GM12878 (cell line): ENCODE measurements at places on chromosomes 6 and 20. TPM values are rescaled to one million over a fixed set of nuclear protein-coding genes. Genes with fewer than 3 reads are reported as not detected.

The B3GAT2 gene
- total RNA-seq = 0.03 TPM in 1 of 2 replicates, not detected in the other

GRCh38 chr6:156954191-156954590, 177.0 kb downstream of the ARID1B start:
- H3K27ac ChIP-seq = no peak overlapping the region
- no peak overlapping the region for H3K4me3 ChIP-seq
- no peaks in the 10 kb centered on the region for H3K27me3 ChIP-seq
- DNase-seq = no peak
- H3K36me3 ChIP-seq = peaks cover 11% of the 10 kb centered on the region

The SEL1L2 gene
- total RNA-seq = not detected in 2 replicates

The SPEF1 gene
- total RNA-seq = not detected in 2 replicates

DNA sequence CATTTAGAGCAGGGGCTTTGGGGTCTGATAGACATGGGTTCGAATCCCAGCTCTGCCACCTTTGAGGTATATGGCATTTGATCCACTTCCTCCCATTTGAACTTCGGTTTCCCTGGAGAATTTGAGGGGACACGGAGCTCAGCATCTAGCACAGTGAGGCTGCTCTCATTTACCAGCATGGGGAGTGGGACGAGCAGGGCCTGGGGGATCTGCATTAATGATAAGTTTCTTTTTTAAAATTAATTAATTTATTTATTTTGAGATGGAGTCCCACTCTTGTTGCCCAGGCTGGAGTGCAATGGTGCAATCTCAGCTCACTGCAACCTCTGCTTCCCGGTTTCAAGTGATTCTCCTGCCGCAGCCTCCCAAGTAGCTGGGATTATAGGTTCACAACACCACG, 52.6 kb downstream of the VSTM2L start:
- DNase-seq = no peak
- H3K36me3 ChIP-seq = no peaks in the 10 kb centered on the region
- H3K4me3 ChIP-seq = no peak overlapping the region
- no peaks in the 10 kb centered on the region; the same call in 1 of the 2 replicates for H3K27me3 ChIP-seq
- no peaks in the 10 kb centered on the region for H3K4me1 ChIP-seq

The ADGRF5 gene
- total RNA-seq = 0.13 TPM in 2 replicates

The GHRH gene
- not detected in 2 replicates for total RNA-seq

DNA sequence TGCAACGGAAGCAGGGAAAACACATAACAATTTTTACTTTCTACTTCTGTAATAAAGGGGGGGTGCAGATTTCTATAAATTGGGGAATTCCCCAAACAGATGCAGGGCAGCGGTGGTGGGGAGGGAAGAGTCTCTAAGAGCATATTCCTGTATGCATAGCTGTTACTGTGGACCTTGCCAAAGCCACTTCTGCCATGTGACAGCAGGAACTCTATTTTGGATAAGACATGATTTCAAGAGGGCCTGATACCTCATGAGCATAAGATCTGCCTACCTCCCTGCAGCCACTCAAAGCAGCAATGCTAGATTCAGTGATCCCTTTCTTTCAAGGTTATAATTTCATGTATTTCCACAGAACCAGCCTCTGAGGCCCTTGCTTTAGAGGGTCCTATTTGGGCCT, 86.2 kb upstream of the CNKSR3 start:
- H3K36me3 ChIP-seq = no peaks in the 10 kb centered on the region
- no peak overlapping the region for H3K27ac ChIP-seq
- peaks cover 2% of the 10 kb centered on the region; the same call in 1 of the 2 replicates for H3K4me1 ChIP-seq
- no peak overlapping the region for H3K4me3 ChIP-seq
- no peak for DNase-seq
- H3K27me3 ChIP-seq = no peaks in the 10 kb centered on the region

GRCh38 chr20:57034001-57034400, 232.4 kb downstream of the BMP7 start:
- no peak overlapping the region for H3K27ac ChIP-seq
- no peaks in the 10 kb centered on the region for H3K27me3 ChIP-seq
- no peaks in the 10 kb centered on the region for H3K4me1 ChIP-seq
- no peak for DNase-seq

- no peaks in the 10 kb centered on the region for H3K36me3 ChIP-seq
- peak overlapping the region; percentile 27 for H3K27ac ChIP-seq
- peaks cover 47% of the 10 kb centered on the region for H3K4me1 ChIP-seq
- H3K4me3 ChIP-seq = no peak overlapping the region
- no peaks in the 10 kb centered on the region for H3K27me3 ChIP-seq
Measured at GRCh38 chr6:105492706-105493673, 90.1 kb upstream of the PREP start.

The KCNQ5 gene
- total RNA-seq = 4.1 and 5.0 TPM in 2 replicates

The ACTL10 gene
- total RNA-seq = 3.6 and 3.7 TPM in 2 replicates

The TRIM10 gene
- not detected in 2 replicates for total RNA-seq

DNA sequence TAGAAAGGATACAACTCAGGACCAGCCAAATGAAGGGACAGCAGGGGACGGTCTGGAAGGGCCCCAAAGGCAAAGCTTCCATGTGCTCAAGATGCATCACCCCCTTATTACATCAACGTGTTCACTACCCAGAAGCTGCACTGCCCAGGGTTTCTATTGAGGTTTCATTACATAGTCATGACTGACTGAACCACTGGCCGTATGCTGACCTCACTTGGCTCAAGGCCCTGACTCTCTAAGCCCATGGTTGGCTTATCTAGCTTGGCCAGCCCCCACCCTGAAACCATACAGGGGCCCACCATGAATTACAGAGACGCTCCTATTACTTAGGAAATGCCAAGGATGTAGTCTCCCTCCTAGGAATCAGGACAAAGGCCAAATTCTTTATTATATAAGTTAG, 179.4 kb downstream of the FOXC1 start:
- DNase-seq = no peak
- no peaks in the 10 kb centered on the region for H3K27me3 ChIP-seq
- H3K4me3 ChIP-seq = no peak overlapping the region
- no peak overlapping the region for H3K27ac ChIP-seq

DNA sequence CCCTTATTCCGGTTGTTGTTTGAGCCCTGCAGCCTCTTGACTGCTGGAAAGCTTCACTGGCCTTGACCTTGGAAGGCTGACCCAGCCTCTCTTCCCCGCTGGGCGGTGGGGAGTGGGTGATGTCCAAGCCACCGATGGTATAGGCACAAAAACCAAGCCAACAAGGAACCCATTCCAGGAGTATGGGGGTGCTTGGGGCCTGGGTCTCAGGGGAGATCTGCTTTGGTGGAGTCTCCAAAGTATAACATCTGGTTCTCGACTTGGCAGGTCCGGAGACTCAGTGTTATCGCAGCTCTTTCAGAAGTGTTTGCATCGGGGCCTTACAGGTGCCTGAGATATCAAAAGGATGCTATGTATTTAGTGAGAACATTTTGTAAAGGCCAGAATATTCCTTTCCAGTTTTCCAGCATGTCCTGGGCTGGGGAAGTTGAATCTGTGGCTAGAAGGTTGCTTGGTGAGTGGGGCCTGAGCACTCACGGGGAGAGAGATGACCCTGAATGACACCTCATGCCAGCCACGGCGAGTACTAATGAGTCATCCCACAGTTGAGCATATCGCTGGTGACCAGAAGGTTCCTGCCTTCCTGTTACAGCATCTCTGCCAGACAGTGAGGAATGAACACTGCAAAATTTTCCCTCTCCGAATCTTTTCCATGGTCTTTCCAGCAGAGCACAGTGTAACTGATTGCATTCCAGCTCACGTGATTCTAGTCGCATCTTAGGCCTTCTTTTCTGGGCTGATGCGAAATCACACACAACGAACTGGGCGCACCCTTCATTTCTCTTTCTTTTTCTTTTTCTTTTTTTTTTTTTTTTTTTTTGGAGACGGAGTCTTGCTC, 133.9 kb downstream of the ZDHHC14 start:
- H3K4me3 ChIP-seq = no peak overlapping the region
- H3K36me3 ChIP-seq = no peaks in the 10 kb centered on the region
- H3K27me3 ChIP-seq = no peaks in the 10 kb centered on the region
- H3K4me1 ChIP-seq = no peaks in the 10 kb centered on the region
- DNase-seq = no peak

DNA sequence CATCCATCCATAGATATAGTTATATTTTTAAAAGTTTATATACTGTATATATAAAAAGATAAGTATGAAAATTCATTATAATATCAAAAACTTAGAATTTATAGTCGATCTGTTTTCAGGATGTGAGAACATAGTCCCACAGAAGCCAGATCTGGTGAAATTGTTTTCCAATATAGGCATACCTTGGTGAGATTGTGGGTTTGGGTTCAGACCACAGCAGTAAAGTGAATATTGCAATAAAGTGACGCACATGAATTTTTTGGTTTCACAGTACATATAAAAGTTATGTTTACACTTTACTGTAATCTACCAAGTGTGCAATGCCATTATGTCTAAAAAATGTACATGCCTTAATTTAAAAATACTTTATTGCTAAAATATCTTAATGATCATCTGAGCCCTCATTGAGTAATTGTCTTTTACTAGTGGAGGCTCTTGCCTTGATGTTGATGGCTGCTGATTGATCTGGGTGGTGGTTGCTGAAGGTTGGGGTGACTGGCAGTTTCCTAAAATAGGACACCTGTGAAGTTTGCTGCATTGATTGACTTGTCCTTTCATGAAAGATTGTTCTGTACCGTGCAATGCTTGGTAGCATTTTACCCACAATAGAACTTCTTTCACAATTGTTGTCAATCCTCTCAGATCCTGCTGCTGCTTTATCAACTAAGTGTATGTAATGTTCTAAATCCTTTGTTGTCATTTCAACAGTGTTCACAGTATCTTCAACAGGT, 29.8 kb downstream of the AIG1 start:
- no peaks in the 10 kb centered on the region for H3K27me3 ChIP-seq
- no peak for DNase-seq
- H3K36me3 ChIP-seq = no peaks in the 10 kb centered on the region

DNA sequence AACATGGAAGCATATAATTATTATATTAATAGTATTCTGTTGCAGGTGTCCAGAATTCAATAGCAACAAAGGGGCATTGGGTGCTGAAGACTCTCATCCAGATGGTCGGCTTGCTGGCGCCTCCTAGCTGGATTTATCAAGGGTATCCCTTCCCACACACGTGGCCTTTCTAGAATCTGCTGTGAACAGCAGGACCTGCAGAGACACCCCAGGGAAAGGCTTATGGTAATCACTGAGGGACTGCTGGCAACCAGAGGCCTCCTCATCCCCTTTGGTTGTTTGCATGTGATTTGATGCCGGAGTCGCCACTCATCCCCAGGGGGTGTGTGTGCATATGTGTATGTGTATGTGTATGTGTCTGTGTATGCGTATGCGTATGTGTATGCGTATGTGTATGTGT, 20.6 kb downstream of the ZFP64 start:
- H3K4me1 ChIP-seq = peaks cover 28% of the 10 kb centered on the region
- H3K36me3 ChIP-seq = peaks cover under 1% of the 10 kb centered on the region; the same call in 1 of the 2 replicates
- no peaks in the 10 kb centered on the region for H3K27me3 ChIP-seq
- H3K4me3 ChIP-seq = no peak overlapping the region
- H3K27ac ChIP-seq = no peak overlapping the region
- DNase-seq = no peak

DNA sequence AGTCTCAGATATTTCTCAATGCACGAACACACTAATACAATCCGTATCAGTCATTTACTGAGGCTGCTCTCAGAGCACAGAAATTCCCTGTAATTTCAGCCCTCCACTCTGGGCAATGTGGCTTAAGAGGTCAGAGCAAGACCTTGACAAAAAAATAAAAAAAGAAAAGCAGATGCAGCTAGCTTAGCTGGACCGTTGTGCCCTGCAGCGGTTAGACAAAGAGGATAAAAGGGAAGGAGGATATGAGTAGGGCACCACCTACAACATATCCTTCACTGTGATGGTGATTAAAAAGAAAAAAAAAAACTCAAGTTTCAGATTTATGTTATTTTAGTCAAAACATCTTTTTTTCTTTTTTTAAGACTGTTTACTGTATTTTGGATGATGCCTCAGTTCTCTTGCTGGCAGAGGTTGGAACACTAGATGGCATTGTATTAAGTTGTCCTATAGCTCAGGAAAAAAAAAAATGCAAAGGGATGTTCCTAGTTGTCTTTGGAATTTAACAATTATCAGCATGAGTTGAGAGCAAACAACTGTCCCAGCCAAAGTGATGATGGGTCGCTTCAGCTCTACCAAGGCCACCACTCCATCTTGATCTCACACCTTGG, 59.9 kb downstream of the ANKEF1 start:
- no peak overlapping the region for H3K4me3 ChIP-seq
- DNase-seq = no peak
- no peak overlapping the region for H3K27ac ChIP-seq
- H3K36me3 ChIP-seq = no peaks in the 10 kb centered on the region

- peak overlapping the region; percentile 66 for H3K27ac ChIP-seq
- DNase-seq = peak; percentile 69
- H3K4me3 ChIP-seq = peak overlapping the region; percentile 81
- H3K36me3 ChIP-seq = no peaks in the 10 kb centered on the region; the same call in none of the 2 replicates
- peaks cover 27% of the 10 kb centered on the region for H3K4me1 ChIP-seq
- H3K27me3 ChIP-seq = peaks cover 5% of the 10 kb centered on the region; the same call in 1 of the 2 replicates
Measured at GRCh38 chr20:10671221-10671918, 2.4 kb downstream of the JAG1 start.

DNA sequence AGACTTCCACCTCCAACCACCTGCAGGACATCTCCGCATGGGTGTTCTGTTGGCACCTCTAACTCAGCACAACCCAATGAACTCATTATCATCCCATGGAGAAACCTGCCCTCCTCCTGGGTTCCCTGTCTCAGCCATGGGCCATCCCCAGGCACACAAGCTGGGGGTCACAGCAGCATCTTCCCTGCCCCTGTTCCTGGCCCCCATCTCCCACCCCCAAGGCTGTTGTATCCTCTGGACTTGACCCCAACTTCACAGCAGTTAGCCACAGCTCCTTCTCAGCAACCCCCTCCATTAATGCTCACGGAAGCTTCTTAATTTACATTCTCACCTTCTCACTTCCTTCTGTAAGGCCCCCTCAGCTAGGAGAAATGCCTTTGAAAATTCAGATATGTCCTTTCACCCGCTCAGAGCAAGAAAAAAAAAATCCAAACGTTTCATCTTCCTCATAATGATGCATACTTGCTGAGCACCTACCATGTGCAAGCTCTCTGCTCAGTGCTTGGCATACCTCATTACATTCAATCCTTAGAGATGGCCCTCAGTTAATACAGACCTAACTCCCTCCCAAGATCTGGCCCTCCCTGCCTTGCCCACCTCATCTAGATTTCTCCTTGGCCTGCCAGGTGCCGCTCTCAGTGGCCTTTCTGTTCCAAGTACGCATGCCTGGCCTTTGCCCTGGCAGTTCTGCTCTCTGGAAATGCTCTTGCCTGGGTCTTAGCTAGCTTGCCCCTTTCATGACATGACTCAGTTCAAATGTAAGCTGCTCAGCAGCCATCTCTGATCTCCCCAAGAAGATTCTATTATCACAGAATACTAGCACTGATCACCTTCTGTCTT, 2.5 kb upstream of the NELFCD start:
- H3K36me3 ChIP-seq = no peaks in the 10 kb centered on the region
- H3K27ac ChIP-seq = peak overlapping the region; percentile 10
- no peak overlapping the region for H3K4me3 ChIP-seq
- H3K4me1 ChIP-seq = peaks cover 36% of the 10 kb centered on the region
- no peaks in the 10 kb centered on the region for H3K27me3 ChIP-seq

GRCh38 chr6:123439371-123439770, 197.4 kb downstream of the TRDN start:
- H3K27me3 ChIP-seq = no peaks in the 10 kb centered on the region
- no peak overlapping the region for H3K4me3 ChIP-seq
- no peak overlapping the region for H3K27ac ChIP-seq
